ENCODE measurements at places on chromosomes 2 and 18. TPM values are rescaled to one million over a fixed set of nuclear protein-coding genes. Genes with fewer than 3 reads are reported as not detected.

GRCh38 chr2:39266916-39267434 is 23.2 kb upstream of the CDKL4 start:
- no peak for DNase-seq

DNA sequence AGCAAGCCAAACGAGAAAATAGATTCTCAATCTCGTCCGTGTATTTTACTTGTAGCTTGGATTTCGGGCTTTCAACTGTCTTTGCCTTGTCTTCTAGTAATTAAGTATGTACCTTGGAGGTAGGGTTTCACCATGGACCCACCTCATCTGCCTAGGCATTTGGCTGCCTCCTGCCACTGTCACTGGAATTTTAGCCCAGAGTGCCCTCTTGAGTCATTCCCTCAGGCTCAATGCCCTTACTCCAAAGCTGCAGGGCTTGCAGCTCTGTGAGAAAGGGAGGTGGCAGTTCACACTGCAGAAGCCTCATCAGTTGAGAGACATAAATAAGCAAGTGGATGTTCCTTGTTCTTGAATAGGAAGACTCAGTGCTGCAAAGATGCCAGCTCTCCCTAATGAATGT is 89.6 kb downstream of the VSNL1 start:
- no peak for DNase-seq

- DNase-seq: no peak
Observed at GRCh38 chr2:4221845-4222244, 518.5 kb downstream of the DCDC2C start.

The TLX2 gene
- polyA plus RNA-seq: not detected

GRCh38 chr2:161135951-161136593 is 24.2 kb upstream of the TANK start:
- no peak for DNase-seq

All from heart left ventricle (tissue), 16 donors.